Activated CD4-positive, alpha-beta T cell treated with anti-CD3 and anti-CD28 coated beads, Interleukin-2, amount 10 ng/mL, durations not matched to agents 24 days and 14 days (primary cell): ENCODE measurements at places on chromosomes 11 and 22.

DNA sequence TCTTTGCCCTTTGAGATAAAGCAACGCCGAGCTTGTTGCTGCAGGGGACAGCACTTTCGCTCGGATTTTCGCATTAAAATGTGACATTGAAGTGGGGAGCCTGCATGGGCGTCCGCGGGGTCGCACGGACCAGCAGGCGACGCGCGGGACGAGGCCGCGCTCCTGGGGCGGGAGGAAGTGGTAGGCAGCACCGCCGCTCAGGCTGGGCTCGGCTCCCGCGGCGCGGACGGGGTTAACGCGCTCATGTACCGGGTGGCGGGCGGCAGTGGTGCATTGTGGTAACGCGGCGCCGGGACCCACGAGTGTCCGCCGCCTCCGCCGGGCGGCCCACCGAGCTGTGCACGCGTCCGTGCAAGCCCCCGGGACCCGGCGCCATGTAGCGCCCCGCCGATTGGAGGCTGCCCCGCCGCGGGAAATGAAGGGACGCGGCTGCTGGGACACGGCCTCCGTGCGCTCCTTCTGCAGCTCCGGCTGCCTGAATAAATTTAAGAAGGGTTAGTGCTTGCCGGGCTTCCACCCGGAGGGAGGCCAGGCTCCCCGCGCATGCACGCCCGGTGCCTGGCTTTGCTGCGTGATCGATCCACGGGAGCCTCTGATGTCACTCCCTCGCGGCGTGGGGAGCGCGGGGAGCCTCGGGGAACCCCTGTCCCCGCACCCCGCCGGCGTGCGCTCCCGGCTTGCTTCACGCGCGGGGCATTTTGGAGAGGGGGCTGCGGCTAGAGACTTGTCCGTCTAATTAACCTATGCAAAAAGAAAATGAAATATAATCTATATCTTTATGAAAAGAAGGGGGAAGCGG is 127.7 kb downstream of the OSBP2 start:
- no peak for DNase-seq

GRCh38 chr22:19550382-19550781 is 26.2 kb upstream of the CLDN5 start:
- no peak for DNase-seq

GRCh38 chr11:501683-502287 is 5.3 kb downstream of the RNH1 start:
- DNase-seq = no peak

- no peak for DNase-seq
These were observed 54.3 kb downstream of the CTNND1 start for GRCh38 chr11:57815877-57816276.

DNA sequence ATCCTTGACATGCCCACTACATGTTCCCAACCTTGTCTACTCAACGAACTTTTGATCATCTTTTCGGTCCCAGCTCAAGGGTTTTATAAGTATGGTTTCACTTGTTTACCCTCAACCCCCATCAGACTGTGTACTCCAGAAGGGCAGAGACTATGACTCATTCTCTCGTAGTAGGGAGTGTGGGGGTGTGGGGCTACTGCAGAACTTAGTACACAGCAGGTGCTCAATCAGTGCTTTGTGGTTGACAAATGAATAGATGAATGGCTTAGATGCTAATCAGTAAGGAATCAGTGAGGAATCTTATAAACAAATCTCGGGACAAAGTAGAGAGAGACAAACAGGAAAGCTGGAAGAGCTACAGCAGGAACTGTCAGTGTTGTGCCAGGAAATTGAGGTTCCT is 151.7 kb upstream of the PLET1 start:
- DNase-seq = no peak

GRCh38 chr11:118838905-118839553 is 44.7 kb upstream of the CXCR5 start:
- DNase-seq = no peak

GRCh38 chr11:16750417-16750816 is 12.0 kb downstream of the C11orf58 start:
- no peak for DNase-seq

DNA sequence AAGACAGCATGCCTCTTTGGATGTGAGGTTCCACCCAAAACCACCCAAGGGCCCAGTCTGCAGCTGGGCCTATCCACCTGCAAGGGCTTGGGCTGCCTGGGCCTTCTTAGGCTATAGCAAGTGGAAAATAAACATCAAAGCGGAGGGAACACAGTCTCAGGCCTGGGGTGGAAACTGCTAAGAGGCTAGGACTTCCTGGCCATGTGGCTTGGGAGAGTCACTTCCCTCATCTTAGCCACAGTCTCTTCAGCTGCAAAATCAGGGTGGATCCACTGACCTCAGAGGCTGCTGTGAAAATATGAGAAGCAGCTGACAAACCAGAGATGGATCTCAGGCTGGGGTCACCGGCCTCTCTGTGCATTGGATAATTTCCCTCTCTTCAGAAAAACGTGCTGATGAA is 30.6 kb upstream of the TFIP11 start:
- DNase-seq = peak; percentile 76

DNA sequence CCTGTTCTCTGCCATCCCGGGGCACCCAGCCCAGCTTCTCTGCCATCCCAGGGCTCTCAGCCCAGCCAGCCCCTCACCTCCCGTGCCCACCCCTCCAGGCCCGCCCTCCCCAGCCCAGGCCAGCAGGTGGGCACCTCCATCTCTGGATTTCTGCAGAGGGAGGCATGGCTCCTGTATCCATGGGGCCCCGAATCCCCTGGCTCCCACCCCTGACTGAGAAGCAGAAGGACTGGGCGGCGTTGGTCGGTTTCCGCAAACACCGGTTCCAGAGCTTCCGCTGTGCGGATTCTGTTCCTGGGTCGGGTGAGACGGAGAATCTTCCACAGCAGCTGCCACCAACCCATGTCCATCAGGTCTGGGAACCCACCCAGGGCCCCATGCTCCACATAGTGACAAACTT is 240.3 kb downstream of the BRD1 start:
- no peak for DNase-seq

- no peak for DNase-seq
These were observed 35.5 kb downstream of the MTMR2 start for GRCh38 chr11:95888439-95888838.

DNA sequence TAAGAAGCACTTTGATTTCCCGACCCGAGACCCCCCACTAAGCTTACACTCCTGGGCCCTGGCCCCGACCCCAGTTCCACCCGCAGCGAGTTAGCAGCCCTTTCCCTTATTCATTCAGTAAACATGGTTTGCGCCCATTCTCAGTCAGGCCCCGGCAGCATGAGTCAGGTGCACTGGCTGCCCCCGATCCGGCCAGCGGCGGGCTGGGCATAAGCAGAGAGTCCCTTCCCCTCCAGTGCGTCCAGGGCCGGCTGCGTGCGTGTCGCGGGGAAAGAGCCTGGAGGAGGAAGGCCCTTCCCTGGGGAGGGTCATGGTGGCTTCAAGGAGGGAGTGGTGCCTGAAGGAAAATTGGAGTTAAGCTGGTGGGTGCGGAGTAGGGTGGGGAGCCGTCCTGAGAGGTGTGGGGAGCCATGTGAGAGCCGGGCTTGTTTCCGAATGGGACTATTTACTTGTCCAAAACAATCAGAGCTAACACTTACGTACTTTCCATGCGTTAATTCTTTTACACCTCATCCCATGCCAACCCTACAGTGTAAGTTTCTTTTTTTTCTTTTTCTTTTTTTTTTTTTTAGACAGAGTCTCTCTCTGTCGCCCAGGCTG is 657 bp downstream of the IGHMBP2 start:
- peak; percentile 79 for DNase-seq

- DNase-seq = no peak
These were observed 7.7 kb upstream of the PANX1 start for GRCh38 chr11:94120946-94121345.

DNA sequence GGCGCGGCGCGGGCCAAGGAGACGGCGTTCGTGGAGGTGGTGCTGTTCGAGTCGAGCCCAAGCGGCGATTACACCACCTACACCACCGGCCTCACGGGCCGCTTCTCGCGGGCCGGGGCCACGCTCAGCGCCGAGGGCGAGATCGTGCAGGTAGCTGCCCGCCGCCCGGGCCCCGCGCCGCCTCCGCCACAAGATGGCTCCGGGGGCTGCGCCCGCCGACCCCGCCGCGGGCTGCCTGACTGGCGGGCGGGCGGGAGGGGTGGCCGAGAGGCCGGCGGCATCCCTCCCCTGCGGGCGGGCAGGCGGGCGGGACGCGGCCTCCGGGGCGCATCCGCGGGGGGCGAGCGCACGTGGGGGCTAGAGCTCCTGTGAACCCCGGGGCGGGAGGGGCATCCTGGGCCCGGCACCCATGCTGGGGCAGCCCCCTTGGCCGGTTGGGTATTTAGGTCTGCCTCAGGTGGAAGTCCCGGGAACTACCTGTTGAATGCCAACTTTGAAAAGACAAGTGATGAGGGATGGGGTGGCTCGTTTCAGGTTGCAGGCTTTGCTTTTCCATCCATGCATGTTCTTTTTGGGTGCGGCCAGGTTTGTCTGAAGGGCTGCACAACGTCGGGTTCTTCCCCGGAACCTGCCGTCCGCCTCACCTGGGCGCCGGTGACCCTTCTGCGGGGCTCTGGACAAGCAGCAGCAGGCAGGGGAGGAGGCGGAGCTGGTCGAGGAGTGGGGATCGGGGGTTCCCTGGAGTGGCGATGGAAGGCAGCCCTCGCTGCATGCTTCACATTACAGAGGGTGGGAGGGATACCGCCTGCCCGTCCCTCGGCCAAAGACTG is 760 bp downstream of the ZNRF3 start:
- DNase-seq = peak; percentile 74

GRCh38 chr11:95516786-95517185 is 272.8 kb downstream of the FAM76B start:
- DNase-seq = no peak

DNA sequence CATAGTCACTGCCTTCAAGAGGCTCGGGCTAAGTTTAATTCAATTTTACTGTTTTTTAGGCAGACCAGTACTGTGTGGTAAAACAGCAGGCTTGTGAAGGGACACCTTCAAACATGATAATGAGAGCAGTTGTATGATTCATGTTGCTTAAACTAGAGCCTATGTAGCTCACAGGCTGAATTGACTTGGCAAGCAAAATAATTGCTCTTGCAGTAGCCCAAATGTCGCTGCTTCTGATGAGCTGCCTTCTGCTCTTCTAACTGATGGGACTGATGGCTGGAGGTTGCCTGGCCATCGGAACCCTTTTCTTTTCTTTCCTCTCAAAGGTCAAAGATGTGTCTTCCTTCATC is 137.6 kb downstream of the MAML2 start:
- no peak for DNase-seq

GRCh38 chr11:34749666-34750659 is 129.1 kb downstream of the EHF start:
- DNase-seq = no peak

DNA sequence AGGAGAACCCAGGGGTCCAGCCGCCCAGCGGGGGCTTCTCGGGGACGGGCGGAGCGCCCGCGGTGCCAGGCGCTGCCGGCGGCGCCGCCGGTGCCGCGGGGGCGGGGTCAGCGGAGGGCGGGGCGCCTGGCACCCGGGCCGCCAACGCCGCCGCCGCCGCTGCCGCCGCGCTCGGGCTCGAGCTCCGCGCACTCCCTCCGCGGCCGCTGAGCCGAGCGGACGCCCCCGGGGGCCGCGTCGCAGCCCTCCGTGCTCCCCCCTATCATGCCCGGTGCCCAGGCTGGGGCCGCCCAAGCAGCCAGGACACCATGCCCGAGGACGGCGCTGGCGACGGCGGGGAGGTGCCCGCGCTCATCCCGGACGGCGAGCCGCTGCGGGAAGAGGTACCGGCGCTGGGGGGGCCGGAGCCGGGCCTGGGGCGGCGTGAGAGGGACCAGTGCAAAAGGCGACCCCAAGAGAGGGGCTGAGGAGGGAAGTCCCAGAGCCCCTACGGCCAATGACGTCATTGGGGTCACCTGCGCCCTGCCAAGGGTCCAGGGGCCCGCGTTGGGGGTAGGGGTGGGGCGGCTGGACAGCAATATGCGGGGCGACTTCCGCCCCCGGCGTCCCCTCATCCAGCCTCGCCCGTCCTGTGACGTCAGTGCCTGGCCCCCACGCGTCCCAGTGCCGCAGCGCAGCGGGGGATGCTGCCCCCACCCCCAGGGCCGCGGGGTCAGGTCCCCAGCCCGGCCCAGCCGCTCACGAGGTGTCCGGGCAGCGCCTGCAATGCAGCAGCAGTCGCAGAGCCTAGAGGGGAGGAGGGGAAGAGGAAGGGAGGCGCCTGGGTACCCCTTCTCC is at the start of gene TMEM151A:
Gene TMEM151A (plus strand): TSS at position 189 of the 837 bp plus-strand sequence. CDS start 120 bp downstream, at position 309.
- DNase-seq = peak; percentile 75

DNA sequence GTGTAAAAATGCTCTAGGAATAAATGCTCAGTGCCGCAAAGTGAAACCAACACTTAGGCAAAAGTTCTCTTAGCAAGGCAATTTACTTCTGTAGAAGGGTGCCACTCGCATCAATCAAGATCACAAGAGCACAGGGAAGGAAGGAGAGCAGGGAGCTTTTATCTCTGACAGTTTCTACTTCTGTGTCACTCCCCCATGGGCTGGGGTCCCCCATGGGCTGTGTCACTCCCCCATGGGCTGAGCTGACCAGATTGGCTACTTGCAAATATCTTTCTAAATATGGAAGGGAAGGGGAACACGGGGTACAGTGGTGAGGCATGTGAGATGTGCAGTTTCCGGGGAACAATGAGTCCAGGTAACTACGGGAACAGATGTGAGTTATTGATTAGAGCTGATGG is 397 bp downstream of the OR52N2 start:
- DNase-seq = peak; percentile 69

DNA sequence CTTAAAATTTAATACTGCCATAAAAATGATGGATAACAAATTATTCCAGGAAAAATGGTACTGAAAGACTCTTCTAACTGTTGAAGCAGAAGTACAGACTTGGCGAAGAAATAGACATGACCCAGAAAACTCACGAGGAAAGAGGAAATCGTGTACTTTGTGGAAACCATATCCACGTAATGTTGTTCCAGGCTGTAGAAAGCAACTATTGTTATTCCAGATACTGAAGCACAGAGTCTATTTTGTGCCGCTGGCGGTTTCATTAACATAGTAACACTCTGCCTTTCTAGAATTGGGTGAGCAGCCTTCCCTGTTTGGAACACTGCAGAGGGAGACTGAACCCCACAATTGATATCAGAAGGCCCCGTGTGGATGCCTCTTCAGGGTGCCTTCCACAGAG is 310.6 kb downstream of the TBC1D22A start:
- DNase-seq = no peak

- DNase-seq = no peak
These were observed 29.0 kb downstream of the DDX10 start for GRCh38 chr11:108693852-108694251.

GRCh38 chr22:29130476-29130875 is 57.6 kb downstream of the KREMEN1 start:
- DNase-seq = no peak

GRCh38 chr22:22897947-22898346 is 10.3 kb downstream of the IGLL5 start:
- no peak for DNase-seq

GRCh38 chr11:78256962-78257361 is 68.2 kb downstream of the USP35 start:
- DNase-seq = no peak

DNA sequence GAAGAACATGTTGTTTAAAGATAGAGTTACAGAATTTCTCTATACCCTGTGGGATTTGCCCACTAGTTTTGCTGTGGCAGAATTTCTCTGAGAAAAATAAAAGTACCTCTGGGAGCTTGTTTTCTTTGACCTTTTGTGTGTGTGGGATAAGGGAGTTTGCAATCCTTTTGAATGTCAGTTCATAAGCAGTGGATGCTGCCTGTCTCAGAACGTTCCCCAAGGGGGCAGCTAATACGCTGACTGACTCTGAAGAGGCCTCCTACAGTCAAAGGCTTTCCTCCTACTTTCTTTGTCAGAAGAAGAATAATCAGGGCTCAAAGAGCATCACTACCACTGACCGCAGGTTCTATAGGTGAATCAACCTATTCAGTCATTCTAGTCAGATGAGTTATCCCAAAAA is 140.6 kb downstream of the AASDHPPT start:
- DNase-seq = no peak
